ENCODE measurements at places on chromosomes 5 and 9.

DNA sequence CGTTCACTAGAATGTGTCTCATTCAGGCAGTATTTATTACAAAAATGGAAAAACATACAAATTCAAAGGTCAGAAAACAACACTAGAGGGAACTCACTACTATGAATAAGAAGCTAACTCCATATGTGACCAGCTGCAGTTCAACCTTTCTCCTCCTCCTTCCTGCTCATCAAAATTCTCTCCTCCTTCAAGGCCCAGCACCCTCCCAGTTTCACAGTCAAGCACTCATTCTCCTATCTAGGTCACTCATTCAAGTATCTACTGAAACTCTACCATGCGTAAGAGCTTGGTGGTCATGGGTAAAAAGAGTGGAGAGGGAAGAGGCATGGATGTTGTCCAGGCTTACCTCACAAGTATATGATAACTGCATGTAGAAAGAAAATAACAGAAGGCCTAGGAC is 27.7 kb downstream of the ECPAS start:
- DNase-seq: no peak

GRCh38 chr9:84325347-84325973 is 15.1 kb downstream of the SLC28A3 start:
- no peak for DNase-seq

DNA sequence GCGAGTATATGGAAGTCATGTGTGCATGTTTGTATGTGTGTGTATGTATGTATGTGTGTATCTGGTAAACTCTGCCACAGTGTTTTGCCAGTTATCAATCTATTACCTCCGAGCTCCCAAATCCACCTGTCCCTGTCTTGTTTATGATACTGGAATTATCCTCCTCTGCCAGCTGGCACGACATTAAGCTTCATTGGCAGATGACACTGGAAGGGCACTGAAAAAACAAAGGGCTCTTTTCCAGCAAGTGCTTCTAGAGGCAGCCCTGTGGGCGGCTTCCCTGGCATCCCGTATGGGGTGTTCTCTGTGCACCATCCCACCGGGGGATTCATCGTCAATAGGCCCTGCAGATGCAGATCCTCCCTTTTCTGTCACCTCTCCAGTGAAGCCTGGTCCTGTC is 221.5 kb downstream of the MSX2 start:
- no peak for DNase-seq

DNA sequence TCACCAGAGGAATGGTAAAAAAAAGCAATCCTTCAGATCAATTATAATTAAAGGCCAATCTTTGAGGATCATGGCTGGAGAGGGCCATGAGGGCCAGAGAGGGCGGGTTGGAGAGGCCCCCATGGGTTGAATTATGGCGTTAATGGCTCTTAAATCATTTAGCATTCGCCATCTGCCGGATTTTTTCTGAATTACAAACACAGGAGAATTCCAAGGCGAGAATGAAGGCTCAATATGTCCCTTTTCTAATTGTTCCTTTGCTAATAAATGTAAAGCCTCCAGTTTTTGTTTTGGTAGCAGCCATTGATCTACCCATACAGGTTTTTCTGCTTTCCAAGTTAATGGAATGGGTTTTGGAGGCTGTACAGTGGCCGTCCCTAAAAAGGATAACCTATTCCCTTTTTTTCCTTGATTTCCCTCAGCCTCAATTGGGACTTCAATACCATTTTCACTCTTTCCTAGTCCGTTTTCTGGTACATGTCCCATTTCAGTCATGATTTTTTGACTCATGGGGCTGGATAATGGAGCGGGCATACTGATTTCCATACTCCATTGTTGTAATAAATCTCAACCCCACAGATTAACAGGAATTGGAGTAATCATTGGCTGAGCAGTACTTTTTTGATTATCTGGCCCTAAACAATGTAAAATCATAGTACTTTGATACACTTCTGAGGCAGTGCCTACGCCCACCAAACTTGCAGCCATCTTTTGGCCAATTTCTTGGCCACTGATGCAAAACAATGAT is 6.7 kb upstream of the TMEM141 start:
- DNase-seq: no peak

DNA sequence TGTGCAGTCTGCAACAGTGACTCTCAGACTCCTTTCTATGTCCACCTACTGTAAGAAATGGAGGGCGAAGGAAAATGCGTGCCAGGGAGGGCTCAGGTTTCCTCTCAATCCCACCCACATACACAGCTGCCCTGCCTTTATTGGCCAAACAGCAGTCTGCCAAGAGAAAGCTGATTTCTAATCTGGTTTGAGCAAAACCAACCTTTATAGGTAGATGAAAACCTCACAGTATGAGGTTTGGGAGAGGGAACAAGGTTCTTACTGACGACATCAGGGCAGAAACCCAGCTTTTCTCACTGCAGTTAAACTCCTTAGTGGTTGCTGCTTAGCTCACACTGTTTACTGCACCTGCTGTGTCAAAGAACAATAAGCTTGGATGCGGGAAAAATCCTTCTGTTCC is 152.3 kb upstream of the KLF9 start:
- DNase-seq: no peak

- no peak for DNase-seq
Measured at GRCh38 chr5:180618829-180619562, 27.7 kb upstream of the SCGB3A1 start.

- DNase-seq: no peak
Measured at GRCh38 chr9:7376833-7377232, 422.7 kb downstream of the DMAC1 start.

DNA sequence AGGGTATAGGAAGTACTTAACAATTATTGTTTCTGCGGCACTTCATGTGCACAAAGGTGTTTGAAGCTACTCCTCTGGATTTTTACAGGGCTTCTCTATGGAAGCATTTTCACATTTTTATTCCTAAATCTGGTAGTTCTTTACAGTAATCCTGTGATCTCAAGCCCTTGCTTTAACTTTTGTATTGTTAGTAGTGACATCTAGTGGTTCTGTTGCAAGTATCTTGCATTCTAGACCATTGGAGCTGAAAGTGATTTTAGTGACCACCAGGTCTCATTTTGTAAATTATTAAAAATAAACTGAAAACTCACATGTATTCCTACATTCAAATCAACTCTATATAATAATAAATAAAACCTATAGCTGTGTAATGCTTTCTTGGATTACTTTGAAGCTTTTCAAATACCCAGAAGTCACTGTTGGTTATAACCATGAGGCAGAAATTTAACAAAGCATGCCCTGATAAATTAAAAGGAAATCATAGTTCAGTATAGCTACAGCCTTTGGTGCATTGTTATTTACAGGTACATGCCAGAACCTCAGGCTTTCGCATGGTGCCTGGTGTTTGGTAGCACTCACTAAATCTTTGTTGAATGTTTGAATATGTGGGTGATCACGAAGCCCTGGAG is 18.9 kb downstream of the RPS23 start:
- no peak for DNase-seq

Data from pancreas (tissue), 10 donors.